ENCODE measurements at places on chromosomes 3 and 15.

DNA sequence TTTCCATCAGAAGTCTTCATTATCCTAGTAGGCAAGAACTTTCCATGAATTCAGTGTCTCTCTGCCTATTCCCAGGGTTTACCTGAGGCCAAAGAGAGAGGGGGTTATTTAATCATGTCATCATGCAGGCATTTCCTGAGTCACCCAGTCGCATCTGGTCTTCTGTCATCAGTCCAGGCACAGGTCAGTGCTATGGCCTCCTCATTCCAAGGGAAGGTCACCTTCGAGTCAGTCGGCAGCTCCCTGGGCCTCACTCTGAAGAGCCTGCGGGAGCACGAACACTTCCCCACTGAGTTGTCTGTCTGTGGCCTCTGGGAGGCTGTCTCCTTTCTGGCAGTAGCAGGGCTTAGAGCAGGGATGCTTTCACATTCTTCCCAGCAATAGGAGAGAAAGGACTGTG, 26.2 kb upstream of the LRTM1 start:
- DNase-seq, result no peak

DNA sequence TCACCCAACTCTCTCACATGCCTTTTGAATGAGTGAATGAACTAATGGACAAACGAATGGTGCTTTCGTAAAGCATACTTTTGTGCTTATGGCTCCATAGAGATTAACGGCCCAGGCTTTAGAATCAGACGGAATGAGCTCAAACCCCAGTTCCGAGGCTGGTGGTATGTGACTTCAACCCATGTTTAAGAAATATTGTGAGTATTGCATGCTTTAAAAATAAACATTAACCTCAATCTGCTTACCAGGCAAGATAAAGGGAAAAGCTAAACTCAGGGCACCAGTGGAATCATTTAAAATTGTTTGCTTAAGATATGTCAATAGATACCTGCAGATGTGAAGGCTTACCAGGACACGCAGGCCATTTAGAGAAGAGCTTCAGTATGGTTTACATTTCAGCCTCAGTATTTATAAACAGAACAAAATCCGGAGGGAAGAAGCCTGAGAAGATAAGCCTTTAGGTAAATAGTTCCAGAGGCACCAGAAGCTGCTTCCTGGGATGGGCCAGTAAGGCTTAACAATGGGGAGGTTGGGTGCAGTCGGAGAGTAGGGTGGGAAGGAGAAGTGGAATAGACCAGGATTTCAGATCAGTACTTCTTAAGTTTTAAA, 186.4 kb downstream of the ADAMTS9 start:
- no peak for DNase-seq

GRCh38 chr3:182802413-182803390, 9.4 kb downstream of the ATP11B start:
- DNase-seq, result no peak

GRCh38 chr3:46710229-46710628, 7.4 kb downstream of the PRSS50 start:
- no peak for DNase-seq

DNA sequence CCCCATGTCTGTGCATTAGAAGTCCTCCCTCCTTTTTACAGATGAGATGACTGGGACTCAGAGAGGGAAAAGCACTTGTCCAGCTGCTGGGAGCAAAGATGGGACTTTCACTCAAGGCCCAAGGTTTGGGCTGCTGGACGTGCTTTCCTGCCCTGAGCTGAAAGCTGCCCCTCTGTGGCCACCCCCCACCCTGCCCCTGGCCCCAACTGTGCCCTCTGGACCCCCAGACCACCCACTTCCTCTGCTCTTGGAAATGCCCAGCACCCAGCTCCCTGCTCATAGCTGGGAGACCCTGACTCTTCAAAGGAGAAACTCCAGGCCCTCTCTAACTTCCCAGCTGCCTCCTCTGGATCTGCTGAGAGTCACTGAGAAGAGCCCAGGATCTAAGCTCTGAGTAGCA, 20.7 kb downstream of the GRIP2 start:
- DNase-seq, result no peak

GRCh38 chr3:160343132-160343531, 55.9 kb downstream of the IFT80 start:
- peak; percentile 3 for DNase-seq

DNA sequence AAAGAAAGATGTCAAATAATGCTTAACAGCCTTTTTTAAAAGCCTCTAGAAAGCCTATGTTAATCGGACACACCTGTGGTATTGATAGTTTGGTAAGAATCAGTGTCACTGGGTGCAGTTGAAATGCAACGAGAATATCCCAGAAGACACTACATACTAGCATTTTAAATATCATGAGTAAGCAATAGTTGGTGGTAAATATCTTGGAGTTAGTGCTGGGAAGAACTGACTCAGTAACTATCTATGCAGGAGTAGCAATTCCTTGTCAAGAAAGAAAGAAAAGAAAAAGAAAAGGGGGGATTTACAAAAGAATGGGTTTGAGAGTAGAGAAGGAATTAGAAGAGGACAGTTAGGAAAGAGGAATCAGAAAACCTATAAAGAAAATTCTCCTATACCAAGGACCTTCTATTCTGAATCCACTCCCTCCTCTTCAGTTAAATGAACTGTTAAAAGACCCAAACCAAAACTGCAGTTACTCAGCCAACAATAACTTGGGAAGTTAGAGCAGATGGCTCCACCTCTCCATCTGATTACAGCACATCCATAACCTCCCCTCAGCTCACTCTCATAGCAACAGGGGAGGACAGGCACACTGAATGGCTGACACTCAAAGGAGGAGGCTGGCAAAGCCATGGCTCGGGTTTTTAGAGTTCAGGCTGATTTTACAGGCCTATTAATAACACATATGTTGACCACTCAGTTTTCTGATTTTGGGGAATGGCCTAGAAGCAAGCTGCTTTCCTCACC, 207.6 kb upstream of the MDFIC2 start:
- no peak for DNase-seq

GRCh38 chr3:170690661-170690981, 104.7 kb upstream of the SLC7A14 start:
- no peak for DNase-seq

DNA sequence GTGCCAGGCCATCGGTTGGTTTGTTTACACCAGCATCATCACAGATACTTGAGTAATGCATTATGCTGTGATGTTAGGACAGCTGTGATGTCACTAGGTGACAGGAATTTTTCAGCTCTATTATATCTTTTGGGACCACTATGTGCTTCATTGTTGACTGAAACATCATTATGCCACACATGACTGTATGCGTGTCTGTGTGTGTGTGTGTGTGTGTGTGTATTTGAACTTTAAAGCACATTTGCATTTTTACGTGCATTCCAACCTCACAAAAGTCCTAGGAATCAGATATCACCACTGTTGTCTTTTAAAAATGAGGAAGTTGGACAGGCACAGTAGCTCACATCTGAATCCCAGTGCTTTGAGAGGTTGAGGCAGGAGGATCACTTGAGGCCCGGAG, 223.0 kb downstream of the TBL1XR1 start:
- no peak for DNase-seq

DNA sequence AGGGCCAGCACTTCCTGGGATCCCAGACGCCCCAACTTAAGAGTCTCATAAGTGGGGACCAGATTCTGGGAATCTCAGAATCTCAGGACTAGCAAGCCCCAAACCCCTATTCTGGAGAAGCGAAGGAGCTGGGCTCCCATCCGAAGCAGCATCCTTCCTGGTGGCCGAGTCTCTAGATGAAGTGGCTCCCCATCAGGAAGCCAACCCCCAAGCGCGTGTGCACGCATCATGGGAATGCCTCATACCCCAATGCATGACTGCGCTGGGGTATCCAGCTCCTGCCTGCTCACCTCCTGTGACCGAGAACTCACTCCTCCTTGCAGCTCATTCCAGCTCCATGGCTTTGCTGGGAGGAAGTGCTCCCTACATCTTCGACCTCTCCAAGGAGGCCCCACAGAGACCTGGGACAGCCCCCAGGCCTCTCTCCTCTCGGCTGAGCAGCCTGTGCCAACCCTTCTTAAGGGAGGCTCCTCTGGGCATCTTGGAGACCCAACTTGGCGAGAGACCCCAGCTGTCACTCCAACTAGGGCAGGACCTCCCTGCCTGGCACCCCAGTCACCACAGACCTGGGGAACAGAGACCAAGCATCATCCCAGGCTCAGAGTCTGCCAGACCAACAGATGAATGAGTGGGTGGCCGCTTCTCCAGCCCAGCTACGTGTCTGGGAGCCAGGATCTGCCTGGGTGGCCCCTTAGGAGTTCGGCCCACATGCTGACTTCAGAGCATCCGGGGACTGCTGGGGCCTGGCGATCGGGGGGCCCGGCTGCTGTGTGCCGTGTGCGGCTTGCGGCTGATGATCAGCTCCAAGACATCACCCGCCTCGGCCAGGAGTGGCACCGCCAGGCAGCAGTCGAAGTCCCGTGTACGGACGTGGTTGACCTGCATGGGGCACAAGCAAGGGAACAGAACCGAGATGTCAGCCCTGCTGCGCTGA, 46.9 kb downstream of the GRIP2 start:
- DNase-seq, result no peak

DNA sequence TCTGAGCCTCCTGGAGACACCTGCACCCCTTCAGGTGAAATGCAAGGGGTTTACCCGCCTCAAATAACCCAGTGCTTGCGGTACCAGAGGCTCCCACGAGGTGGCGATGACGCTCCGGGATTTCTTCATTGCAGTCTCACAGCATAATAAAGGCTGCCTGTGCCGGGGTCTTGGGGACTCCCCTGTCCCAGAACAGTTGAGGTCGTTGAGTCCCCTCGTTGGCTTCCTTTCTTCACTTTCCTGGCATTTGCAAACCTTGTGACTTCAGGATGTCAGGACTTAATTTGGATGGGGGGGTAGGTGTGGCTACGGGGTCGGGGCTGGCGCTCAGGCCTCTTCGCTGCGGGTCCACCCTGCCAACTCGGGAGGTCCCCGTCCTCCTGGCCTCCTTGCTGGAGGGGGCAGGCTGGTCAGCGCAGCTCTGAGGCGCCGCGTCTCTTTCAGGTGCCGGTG, 1.3 kb downstream of the GNAT1 start:
- peak; percentile 74 for DNase-seq

GRCh38 chr3:146680617-146681016, 75.5 kb upstream of the PLSCR5 start:
- DNase-seq, result no peak

- DNase-seq, result peak; percentile 73
Observed at GRCh38 chr3:106813742-106814141, 563.5 kb upstream of the CCDC54 start.

DNA sequence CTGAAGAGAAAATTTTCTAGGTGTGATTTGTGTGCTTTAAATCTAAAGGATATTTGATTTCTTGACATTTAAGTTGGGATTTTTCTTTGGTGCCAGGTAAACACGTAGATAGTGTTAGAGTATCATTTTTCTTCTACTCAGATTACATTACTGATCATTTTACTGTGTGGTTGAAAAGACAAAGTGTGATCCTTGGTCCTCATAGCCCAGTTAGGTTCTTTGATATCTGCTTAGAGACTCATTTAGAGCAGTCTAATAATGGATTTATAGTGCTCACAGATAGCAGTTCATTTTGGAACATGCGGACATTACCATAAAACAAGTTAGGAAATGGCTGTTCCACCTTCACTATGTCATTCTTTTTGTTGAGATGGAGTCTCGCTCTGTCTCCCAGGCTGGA, 12.4 kb downstream of the ARL8B start:
- DNase-seq, result no peak

DNA sequence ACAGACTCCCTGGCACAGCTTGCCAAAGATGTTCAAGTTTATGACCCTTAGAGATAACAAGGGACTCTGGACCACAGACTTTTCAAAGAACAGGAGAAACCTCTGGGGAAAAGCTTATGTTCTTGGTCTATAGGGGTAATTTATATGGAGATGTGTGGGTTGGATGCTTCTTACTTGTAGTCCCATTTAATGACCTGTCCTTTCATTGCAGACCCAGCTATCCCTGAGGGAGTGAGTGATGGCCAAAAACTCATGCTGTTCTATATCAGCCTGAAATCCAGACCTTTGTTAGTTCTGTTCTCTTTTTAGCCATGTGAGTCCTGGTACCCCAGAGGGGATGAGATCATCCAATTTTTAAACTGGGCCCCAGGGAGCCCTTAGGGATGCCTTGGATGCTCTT, 43.7 kb upstream of the MRPL3 start:
- DNase-seq, result no peak

- DNase-seq, result no peak
Observed at GRCh38 chr3:63192248-63192647, 85.9 kb upstream of the SYNPR start.

GRCh38 chr15:75981149-75981815, 30.9 kb downstream of the NRG4 start:
- DNase-seq, result no peak

- DNase-seq, result no peak
Observed at GRCh38 chr3:129106866-129107565, 14.6 kb downstream of the RAB43 start.

DNA sequence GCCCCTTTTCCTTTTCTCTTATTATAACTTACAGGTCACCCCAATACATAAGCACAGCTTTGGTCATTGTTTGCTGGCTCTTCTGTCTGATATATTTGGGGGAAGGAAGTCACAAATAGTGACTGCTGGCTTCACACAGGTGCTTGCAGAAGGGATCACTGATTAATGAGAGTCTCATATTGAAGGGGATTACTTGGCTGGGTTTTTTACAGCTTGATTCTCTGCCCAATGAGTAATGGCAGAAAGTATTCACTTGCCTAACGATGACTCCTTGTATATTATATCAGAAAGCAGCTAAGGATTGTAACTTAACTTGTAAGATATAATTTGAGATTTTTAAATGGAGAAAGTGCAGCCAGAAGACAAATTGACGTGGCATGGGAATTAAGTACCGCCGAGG, 119.3 kb upstream of the PFN2 start:
- DNase-seq, result no peak

- DNase-seq, result peak; percentile 50
Observed at GRCh38 chr15:82139823-82140268, 94.0 kb upstream of the MEX3B start.

DNA sequence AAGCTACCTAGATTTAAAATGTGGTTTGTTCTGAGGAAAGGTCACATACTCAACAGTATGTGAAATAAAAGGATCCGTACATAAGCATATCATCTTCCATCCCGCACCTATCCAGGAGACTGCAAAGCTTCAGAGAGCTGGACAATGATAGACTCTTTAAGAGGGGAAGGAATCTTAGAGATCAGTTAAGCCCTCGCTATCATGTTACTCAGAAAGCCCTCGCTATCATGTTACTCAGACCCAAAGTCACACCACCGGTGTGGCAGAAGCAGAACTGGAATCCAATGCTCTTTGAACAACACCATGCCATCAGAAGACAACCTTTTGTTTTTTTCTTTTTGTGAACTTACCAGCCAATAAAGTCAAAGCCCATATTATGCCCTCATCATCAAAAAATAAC, 5.8 kb downstream of the ANO10 start:
- no peak for DNase-seq
